SK-N-SH (cell line): ENCODE measurements at places on chromosomes 16 and 17. TPM values are rescaled to one million over a fixed set of nuclear protein-coding genes. Genes with fewer than 3 reads are reported as not detected.

GRCh38 chr16:10205688-10206087 lies 23.5 kb upstream of the GRIN2A start:
- no peak for DNase-seq

The BRIP1 gene
- 2.0 and 2.2 TPM in 2 replicates for polyA plus RNA-seq

- DNase-seq, result no peak
Measured at GRCh38 chr17:80877729-80878303, 113.8 kb upstream of the CHMP6 start.

The CTRB1 gene
- not detected in 2 replicates for polyA plus RNA-seq

- DNase-seq, result no peak
Measured at GRCh38 chr17:70006159-70006558, 68.9 kb upstream of the KCNJ16 start.

DNA sequence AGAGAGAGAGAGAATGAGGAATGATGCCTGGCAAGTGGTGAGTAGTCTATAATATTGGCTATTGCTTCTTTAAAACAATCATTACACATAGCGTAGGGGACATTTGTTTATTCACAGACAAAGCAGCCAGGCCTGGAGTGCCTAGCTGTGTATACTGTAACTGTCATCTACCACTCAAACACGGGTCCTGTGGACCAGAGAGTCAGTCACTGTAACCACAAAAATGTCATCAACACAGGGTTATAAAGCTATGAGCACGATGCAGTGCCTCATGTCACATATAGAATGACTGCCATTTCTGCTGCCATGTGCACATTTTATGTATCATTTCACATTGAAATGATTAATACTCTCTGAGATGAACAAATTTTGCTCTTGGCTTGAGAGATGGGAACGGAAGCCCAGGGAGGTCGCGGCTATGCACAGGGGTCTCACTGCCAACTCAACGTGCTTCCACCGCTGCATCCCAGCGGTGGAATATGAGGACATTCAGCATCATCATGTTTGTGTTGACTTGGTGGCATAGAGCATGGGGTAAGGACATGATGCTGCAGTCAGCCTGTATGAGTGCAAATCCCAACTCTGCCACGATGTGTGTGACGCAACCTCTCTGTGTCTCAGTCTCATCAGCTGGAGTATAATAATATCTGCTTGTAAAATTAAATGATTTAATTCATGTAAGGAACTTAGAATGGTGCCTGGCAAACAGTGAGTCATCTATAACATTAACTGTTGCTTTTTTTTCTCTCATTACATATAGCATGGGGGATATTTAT lies 3.3 kb downstream of the MT1H start:
- no peak for DNase-seq

The CD300E gene
- polyA plus RNA-seq, result not detected in 2 replicates

DNA sequence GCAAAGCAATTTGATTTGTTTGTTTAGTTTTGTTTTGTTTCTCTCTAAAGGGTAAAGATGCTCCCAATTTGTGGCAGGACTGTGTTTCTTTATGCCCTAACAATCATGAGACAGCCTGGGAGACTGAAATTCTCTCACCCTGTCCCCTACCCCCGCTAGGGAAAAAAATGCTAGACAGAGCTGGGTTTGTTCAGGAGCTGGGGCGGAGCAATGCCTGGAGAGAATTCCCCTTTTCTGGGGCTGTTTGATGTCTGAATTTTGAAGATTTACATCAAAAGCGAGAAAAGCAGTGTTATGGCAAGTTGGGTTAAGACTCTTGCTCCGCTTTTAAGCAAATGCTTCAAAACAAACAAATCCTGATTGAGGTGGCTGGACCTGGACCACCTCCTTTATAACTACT lies 8.4 kb downstream of the MAF start:
- no peak for DNase-seq

DNA sequence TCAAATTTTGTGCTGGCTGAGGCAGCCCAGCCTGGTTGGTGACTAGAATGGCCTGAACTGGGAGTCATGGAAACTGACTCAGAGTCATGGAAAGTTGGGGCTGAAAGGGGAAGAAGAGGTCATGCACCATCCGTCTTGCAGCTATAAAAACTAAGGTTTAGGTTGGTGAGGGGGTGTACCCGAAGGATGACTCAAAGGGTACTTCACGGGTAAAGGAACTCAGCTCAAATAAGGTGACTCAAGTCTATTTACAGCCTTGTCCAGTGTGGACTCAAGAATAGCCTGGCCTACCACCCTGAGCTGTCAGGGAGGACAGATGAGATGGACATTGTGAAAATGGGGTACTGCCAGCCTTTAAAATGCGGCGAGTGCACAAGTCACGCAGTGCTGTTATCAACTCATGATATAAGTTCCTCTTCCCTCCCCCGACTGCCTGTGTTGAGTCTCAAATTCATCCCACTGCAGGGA lies 18.6 kb downstream of the CD300LB start:
- DNase-seq, result no peak

- no peak for DNase-seq
Measured at GRCh38 chr17:80950466-80951120, 41.0 kb upstream of the CHMP6 start.

GRCh38 chr17:7977805-7978204 lies 24.6 kb upstream of the GUCY2D start:
- DNase-seq, result no peak

The TAC4 gene
- polyA plus RNA-seq, result not detected in 2 replicates

- no peak for DNase-seq
Measured at GRCh38 chr16:82625066-82625968, 1.5 kb upstream of the CDH13 start.

GRCh38 chr16:75026892-75027391 lies 28.1 kb downstream of the ZNRF1 start:
- DNase-seq, result no peak

DNA sequence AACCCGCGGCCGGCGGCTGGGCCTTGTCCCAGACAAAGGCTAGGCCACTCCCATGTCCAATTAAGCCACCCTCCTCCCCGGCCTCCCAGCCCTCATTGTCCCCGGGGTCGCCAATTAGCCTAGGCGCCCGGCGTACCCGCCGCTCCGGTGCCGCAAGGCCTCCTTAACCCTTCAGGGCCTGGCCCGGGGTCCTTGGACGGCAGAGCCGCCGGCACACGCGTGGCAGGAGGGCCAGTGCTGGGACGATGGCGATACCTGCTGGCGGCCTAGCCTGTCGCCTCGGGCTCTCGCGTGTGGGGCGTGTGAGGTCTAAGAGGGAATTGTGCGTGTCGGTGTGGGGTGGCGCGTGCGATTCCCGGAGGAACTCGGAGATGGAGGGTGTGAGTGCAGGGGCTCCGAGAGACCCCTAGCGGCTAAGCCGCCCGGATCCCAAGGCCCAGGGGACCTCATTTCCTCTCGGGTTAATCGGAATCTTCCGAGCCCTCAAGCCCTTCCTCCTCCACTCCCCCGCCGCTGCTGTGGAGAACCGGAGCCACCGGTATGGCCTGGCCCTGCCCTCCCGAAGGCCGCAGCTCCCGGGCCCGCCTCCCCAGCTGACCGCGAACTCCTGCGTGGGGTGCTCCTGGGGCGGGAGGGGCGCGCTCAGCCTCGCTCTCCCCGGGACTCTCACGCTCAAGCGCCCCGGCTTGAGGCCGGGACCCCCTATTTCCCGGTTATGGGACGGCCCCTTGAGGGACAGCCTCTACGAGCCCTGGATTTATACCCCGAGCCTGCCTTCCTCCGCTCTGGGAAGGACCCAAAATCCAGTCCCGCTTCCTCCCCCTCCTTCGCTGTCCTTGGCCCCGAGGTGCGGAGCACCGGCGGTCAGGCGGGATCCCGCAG lies 11.9 kb downstream of the TBX2 start:
- DNase-seq, result peak; percentile 79

- no peak for DNase-seq
Measured at GRCh38 chr17:79565606-79566250, 45.1 kb downstream of the RBFOX3 start.

DNA sequence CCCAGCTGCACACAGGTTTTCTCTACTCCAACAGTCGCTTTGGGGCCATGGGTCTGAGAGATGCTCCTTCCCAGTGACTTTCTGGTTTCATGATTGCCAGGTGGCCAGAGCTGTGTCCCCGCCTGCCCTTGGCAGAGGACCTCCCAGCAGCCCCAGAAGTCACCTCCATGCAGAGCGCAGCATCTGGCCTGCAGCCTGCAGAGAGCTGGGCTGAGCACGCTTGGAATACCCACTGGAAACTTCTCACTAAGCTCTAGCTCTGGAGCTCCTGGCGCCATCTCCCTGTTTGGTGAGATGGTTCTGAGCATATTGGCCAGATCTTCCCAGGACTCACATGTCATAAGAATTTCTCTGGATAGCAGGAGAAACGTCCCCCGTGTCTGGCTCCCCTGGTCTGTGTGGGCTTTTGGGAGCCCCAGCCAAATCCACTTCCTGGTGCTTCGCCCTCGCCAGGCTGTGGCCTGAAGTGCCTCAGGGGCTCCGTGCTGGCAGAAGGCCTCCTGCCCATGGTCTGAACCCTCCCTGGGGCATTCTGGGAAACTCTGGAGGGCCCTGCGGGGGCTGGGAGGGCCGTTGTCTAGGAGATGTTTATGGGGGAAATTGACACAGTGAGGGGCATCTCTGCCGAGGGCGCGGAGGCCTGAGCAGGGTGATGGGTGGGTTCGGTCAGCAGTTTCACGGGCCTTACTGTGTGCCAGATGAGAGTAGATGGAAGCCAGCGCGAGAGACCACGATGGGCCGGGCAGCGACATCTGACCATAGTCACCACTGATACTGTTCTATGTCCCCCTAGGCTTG lies 73.2 kb upstream of the CIBAR2 start:
- no peak for DNase-seq

DNA sequence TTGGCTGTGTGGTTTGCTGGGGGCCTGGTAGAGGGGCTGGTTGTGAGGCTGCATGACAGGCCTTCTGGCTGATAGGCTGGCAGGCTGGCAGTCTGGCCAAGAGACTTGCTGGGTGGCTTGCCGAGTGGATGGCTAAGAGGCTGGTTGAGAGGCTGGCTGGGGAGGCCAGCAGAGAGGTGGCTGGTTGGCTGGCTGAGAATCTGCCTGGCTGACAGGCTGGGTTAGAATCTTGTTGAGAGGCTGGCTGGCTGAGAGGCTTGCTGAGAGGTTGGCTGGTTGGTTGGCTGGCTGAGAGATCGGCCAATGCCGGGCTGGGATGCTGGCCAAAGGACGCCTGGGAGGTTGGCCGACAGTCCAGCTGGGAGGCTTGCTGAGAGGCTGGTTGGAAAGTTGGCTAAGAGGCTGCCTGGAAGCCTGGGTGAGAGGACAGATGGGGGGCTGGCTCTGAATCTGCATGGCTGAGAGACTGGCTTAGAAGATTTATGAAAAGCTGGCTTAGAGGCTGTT lies 35.9 kb upstream of the ACSM2B start:
- no peak for DNase-seq

DNA sequence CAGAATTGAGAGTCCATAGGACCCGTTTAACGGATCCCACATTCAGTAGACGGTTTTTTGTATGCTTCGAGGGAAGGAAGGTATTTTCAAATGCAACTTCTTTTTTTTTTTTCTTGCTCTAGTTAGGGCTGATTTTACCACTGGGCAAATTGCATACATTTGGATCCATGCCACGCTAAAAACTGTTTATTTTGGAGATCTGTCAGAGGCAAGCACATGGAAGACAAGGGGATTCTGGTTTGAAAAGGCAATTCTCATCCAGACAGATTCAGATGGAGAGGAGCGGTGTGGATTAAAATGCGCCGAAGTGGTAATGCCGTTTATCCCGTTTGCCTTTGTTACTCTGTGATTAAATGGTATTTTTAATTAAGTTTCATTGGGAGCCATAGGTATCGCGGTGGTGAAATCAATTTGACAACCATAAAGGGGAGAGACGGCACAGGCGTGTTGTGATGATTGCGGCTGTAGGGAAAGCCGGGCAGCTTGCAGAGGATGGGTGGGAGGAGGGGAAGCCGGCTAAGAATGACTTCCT lies 170.4 kb downstream of the IRX3 start:
- peak; percentile 56 for DNase-seq

GRCh38 chr17:66531851-66532295 lies 229.5 kb downstream of the PRKCA start:
- DNase-seq, result no peak

The ELMO3 gene
- polyA plus RNA-seq, result 2.3 and 3.1 TPM in 2 replicates

DNA sequence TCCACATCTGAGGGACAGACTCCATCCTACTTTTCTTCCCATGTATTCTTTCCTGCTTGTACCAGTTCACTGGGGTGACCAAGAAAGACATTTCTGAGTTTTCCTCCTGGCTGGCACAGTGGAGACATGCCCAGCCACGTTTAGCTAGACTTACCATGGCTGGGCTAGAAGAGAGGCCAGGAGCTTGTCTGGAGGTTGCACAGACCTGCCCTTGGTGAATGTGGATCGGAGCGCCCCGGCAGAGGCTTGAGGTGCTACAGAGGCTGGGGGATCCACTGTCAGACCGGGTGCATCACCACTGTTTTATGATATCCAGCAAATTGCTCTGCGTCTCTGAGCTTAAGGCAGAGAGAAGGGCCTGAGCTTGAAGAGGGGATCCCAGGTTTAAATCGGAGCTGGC lies 3.5 kb downstream of the IL4R start:
- no peak for DNase-seq

DNA sequence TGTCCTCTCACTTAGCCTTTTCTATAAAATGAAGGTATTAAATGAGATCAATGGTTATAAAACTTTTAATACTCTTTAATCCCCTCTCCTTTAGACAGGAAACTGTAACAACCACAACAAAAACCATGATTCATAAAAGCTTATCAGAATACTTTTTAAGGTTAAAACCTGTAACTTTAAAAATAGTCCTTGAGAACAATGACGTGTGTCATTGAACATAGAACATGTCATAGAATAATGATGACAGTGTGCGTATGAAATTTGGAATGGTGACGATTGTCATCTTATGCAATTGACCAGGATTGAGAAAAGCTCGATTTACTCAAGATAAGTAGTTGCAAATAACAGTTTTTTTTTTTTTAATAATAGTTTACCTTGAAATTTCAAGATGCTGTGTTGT lies 94.1 kb downstream of the PLCG2 start:
- DNase-seq, result no peak

GRCh38 chr17:42780851-42781638 lies 635 bp downstream of the WNK4 start:
- no peak for DNase-seq

DNA sequence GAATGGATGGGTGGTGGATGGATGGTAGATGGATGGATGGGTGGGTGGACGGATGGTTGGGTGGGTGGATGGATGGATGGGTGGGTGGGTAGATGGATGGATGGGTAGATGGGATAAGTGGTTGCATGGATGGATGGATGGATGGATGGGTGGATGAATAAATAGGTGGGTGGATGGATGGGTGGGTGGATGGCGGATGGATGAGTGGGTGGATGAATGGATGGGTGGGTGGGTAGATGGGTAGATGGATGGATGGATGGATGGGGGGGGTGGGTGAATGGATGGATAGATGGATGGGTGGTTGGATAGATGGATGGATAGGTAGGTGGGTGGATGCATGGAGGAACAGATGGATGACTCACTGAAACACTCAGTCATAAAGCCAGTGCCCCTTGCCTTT lies 51.0 kb upstream of the FASN start:
- DNase-seq, result no peak

- DNase-seq, result peak; percentile 83
Measured at GRCh38 chr16:87735270-87736007, 30.3 kb downstream of the KLHDC4 start.

GRCh38 chr16:57331355-57331754 lies 27.2 kb upstream of the CCL22 start:
- DNase-seq, result no peak
